ENCODE measurements at places on chromosomes 1 and 21. TPM values are rescaled to one million over a fixed set of nuclear protein-coding genes. Genes with fewer than 3 reads are reported as not detected.

DNAH14 gene
- 7.4 TPM for total RNA-seq

GRCh38 chr1:186708694-186709097 is 28.5 kb upstream of the PTGS2 start:
- no peaks in the 10 kb centered on the region for H3K4me1 ChIP-seq
- H3K36me3 ChIP-seq: no peaks in the 10 kb centered on the region
- H3K4me3 ChIP-seq: no peak overlapping the region
- no peak for DNase-seq
- no peak overlapping the region for H3K27ac ChIP-seq
- H3K27me3 ChIP-seq: no peaks in the 10 kb centered on the region

- no peaks in the 10 kb centered on the region for H3K36me3 ChIP-seq
- no peaks in the 10 kb centered on the region for H3K4me1 ChIP-seq
- no peak for DNase-seq
- H3K27me3 ChIP-seq: no peaks in the 10 kb centered on the region
- no peak overlapping the region for H3K27ac ChIP-seq
- no peak overlapping the region for H3K4me3 ChIP-seq
Measured at GRCh38 chr1:71522721-71523120, 441.9 kb upstream of the ZRANB2 start.

RORC gene
- total RNA-seq: 57.6 TPM

- no peak overlapping the region for H3K4me3 ChIP-seq
- no peaks in the 10 kb centered on the region for H3K27me3 ChIP-seq
- H3K27ac ChIP-seq: no peak overlapping the region
- no peaks in the 10 kb centered on the region for H3K4me1 ChIP-seq
- H3K36me3 ChIP-seq: no peaks in the 10 kb centered on the region
Measured at GRCh38 chr1:223423641-223424233, 30.5 kb downstream of the CCDC185 start.

PGLYRP4 gene
- total RNA-seq: not detected

WNT3A gene
- not detected for total RNA-seq

All from Peyer's patch (tissue), 4 donors.